ENCODE measurements at places on chromosomes 2 and 18. TPM values are rescaled to one million over a fixed set of nuclear protein-coding genes. Genes with fewer than 3 reads are reported as not detected.

SLC11A1 gene
- 7.8 TPM for total RNA-seq

HOXD1 gene
- 0.27 TPM for total RNA-seq

TMEM247 gene
- total RNA-seq, result not detected

OTX1 gene
- 6.4 TPM for total RNA-seq

THUMPD2 gene
- total RNA-seq, result 39.8 TPM

SMYD5 gene
- total RNA-seq, result 21.8 TPM

RGPD4 gene
- 2.2 TPM for total RNA-seq

AQP12A gene
- not detected for total RNA-seq

TSPYL6 gene
- total RNA-seq, result 0.44 TPM

ASB1 gene
- 22.1 TPM for total RNA-seq

ZNF514 gene
- 38.0 TPM for total RNA-seq

All from camera-type eye (tissue), 1 donor.